ENCODE measurements at places on chromosomes 5 and 9. TPM values are rescaled to one million over a fixed set of nuclear protein-coding genes. Genes with fewer than 3 reads are reported as not detected.

MOB3B gene
- 13.6 TPM for total RNA-seq

PCDHB5 gene
- total RNA-seq: 4.7 TPM

PAPPA gene
- total RNA-seq: 11.7 TPM

TMEM203 gene
- 33.5 TPM for total RNA-seq

FGF18 gene
- 7.1 TPM for total RNA-seq

LCN2 gene
- 756 TPM for total RNA-seq
